Caudate nucleus (tissue), 63 donors: ENCODE measurements at places on chromosomes 1 and 21.

DNA sequence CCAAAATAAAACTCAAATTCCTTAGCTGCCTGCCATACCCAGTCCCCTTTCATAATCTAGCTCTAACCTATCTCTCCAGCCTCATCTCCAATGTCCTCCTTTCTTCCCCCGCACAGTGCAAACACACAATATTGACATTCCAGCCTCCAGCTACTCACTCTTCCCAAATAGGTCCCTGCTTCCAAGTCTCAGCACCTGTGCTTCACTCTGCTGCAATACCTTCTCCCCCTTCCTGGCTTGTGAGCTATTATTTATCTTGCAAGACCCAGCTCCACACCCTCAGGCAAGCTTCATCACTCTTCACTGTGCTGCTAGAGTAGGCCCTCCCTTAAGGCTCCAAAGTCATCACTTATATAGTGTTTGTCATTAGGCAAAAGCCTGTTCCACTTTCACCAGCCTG lies 9.7 kb downstream of the PLPP3 start:
- no peak for DNase-seq

- DNase-seq, result no peak
Observed at GRCh38 chr1:212020975-212021374, 14.4 kb downstream of the INTS7 start.

DNA sequence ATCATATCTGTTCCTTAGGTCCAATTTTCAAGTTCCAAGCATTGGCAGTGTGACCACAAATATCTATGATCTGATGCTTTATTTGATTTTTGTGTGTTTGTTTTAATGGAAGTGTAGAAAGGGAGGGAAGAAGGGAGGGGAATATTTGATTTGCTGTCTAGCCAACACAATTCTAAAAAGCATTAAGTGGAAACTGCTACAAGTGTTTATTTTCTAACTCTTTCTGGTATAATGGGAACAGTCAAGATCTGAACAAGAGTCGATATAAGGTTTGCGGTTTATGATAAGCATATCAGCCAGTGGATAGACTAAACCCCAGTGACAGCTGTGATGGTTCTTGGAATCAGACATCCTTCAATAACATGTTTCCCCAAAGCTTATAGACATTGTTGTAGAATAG lies 267.8 kb upstream of the SNX7 start:
- DNase-seq, result no peak

DNA sequence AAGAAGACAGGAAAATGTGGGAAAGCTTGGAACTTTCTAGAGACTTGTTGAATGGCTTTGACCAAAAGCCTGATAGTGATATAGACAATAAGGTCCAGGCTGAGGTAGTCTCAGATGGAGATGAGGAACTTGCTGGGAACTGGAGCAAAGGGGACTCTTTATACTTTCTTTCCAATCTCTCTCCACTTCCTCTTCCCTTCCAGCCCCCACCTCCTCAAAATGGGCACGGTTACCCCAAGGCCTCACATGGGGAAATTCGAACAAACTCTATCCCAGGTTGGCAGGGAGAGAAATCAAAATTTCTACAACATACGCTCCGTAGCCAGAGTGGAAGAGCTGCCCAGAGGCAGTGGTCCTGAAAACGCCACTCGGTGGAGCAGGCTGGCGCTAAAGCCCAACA lies 15.2 kb downstream of the PPT1 start:
- no peak for DNase-seq

DNA sequence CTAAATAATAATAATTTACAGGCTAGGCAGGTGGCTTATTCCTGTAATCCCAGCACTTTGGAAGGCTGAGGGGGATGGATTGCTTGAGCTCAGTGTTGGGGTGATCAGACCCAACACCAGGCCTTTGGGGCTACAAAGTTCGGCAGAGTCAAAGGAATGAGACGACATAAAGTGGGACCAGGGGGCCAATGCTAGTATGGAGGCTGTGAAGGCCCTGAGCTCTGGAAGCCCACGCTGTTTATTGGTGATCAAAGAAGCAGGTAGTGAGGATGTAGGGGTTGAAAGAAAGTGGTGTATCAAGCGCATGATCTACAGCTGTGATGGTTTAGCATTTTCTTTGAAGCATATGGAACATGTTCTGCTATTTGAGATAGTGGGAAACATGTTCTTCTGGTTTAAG lies 5.6 kb downstream of the BTBD8 start:
- no peak for DNase-seq

DNA sequence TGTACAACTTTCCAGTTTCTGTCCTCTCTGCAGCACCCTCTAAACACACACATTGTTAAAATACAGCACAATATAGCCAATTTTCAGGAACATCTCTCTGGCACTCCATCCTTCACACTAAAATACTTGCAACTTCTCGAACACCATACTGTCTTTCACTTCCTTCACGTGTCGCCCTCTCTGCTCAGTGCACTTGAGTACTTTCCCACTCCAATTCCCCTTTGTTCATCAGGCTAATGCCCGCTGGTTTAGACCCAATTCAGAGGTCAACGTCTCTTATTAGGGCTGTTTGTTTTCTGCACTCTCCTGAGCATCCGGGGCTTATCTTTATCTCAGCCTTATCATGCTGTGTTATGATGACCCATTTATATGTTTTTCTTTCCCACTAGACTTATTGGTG lies 238.2 kb upstream of the SGIP1 start:
- DNase-seq, result no peak

DNA sequence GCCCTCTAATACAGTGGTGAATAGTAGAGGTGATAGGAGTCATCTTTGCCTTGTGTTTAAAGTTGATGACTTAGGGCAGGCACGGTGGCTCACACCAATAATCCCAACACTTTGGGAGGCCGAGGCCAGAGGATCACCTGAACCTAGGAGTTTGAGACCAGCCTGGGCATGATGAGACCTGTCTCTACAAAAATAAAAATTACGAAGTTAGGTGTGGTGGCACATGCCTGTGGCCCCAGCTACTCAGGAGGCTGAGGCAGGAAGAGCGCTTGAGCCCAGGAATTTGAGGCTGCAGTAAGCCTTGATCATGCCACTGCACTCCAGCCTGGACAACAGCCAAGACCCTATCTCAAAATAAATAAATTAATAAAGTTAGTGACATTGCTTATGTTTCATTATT lies 26.6 kb downstream of the CAPZA1 start:
- DNase-seq, result no peak

DNA sequence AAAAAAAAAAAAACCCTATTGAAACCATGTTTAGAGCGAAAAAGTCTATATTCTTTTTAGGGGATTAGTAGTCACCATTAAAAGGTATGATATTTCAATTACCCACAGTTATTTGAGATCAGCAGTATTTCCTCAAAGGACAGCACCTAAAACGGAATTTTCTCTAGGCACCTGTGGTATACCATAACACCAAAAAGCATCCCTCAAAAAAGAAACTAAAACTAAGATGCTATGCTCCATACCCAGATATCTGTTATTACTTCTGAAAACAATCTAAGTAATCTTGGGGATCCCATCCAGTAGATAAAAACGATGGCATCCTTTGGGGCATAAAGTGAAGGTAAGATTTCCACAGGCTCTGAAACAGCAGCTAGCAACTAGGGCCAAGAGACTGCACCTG lies 89.0 kb downstream of the RERE start:
- no peak for DNase-seq

DNA sequence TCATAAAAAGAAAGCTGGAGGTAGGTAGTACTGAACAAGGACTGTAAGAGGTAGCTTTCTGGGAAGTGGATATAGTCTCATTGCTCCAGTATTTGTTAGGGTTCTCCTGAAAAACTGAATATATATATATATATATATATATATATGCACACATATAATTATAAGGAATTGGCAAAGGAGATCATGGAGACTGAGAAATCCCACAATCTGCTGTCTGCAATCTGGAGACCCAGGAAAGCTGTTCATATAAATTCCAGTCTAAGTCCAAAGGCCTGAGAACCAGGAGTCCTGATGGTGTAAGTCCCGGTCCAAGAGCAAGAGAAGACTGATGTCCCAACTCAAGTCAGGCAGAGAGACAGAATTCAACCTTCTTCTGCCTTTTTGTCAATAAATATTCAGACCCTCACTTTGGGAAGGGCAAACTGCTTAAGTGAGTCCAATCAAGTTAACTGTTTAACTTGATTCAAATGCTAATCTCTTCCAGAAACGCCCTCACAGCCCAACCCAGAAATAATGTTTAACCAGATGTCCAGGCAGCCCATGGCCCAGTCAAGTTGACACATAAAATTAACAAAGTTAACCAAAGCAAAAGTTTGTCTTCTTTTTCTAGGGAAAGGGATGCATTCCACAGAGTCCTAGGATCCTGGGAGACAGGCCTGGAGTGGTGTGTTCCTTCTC lies 225.3 kb upstream of the KAZN start:
- DNase-seq, result no peak

GRCh38 chr1:46130606-46131005 lies 1.8 kb downstream of the PIK3R3 start:
- DNase-seq, result no peak

GRCh38 chr1:61391730-61392129 lies 309.4 kb downstream of the NFIA start:
- no peak for DNase-seq

GRCh38 chr1:203342192-203342940 lies 8.6 kb downstream of the FMOD start:
- DNase-seq, result no peak

DNA sequence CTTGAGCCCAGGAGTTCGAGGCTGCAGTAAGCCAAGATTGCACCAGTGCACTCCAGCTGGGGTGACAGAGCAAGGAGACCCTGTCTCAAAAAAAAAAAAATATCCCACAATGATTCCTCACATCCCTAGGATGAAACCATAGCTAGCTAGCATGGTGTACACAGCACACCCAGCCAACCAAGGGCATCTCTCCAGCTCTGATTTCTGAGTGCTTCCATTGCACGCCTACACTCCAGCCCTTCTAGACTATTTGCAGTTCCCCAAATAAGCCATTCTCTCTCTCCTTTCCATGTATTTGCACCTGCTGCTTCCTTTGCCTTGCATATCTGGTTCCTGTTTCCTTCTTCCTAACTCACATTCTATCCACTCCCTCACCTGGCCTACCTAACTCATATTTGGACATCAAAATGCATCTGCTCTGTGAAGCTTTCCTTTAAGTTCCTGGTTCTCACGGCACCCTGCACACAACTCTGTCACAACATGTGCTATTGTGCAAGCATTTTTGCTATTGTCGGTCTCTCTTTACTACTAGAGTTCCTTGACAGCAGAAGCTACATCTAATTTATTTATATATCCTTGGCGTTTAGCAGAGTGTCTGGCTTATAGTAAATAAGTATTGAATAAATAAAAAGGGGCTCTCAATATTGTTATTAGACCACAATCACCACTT lies 2.4 kb upstream of the ELAPOR1 start:
- no peak for DNase-seq

DNA sequence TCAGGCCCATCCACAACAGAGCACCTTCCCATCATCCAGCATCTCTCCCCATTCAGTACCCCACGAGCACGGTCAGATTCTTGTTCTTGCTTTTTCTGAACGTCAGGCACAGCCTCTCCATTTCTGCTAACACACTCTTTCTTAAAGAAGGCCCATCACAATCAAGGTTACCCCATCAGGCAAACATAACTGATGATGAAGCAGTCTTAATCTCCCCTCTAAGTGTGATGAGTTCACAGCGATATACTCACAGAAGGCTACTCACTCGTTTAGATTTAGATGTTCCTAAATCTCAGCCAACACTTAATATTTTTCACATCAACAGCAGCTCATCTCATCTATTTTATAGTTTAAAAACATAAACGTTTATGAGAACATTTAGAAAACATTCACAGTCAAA lies 75.6 kb downstream of the ADSS2 start:
- no peak for DNase-seq

- DNase-seq, result no peak
Observed at GRCh38 chr1:225254676-225255075, 173.2 kb downstream of the LBR start.

- peak; percentile 46 for DNase-seq
Observed at GRCh38 chr1:34786521-34787325, 5.7 kb downstream of the GJB3 start.

GRCh38 chr1:82319546-82319945 lies 518.8 kb downstream of the ADGRL2 start:
- DNase-seq, result no peak

GRCh38 chr1:8879464-8879921 lies 1.0 kb upstream of the ENO1 start:
- no peak for DNase-seq

GRCh38 chr1:199064971-199065370 lies 426.1 kb downstream of the PTPRC start:
- no peak for DNase-seq
